ENCODE measurements at places on chromosomes 1 and 21. TPM values are rescaled to one million over a fixed set of nuclear protein-coding genes. Genes with fewer than 3 reads are reported as not detected.

Gene PLPPR5
- polyA plus RNA-seq = 0.09 TPM

- peak; percentile 58 for DNase-seq
Observed at GRCh38 chr1:185694081-185694480, 40.1 kb upstream of the HMCN1 start.

Gene COL6A1
- polyA plus RNA-seq = 85.7 TPM

DNA sequence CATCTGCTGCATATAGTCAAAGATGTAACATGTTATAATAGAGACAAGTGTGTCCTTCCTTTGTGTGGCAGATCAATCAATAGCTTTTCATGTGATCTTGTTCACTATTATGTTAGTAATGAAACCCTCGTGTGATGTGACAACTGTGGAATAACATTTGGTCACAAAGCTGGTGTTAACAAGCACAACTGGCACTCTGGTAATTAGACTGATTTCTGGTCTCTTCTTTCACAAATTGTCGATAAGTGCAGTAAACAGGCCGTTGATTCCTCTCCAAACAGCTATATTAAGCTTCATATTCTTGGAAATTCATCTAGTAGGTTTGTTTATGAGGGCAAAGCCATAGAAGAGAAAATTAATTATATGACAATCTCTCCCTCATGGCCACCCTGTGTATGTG lies 616.7 kb upstream of the PTBP2 start:
- no peak for DNase-seq

GRCh38 chr1:235818632-235819136 lies 48.0 kb downstream of the LYST start:
- DNase-seq = no peak

DNA sequence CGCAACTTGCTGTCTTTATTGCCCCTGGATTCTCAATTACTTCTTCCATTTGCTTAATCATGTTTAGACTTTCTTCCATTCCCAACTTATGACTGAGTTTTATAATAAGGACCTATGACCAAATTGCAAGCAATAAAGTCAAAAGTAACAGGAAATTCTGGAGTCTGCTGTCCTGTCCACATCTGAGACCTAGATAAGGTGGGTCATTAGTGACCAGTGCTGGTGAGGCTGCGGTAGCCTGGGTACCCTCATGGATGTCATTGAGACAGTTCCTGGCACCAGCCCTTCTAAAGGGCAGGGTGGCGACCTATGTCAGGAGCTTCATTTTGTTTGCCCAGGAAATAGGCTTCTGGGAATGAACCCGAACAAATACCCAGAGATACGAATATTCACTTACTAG lies 30.6 kb upstream of the SSBP3 start:
- DNase-seq = peak; percentile 44

DNA sequence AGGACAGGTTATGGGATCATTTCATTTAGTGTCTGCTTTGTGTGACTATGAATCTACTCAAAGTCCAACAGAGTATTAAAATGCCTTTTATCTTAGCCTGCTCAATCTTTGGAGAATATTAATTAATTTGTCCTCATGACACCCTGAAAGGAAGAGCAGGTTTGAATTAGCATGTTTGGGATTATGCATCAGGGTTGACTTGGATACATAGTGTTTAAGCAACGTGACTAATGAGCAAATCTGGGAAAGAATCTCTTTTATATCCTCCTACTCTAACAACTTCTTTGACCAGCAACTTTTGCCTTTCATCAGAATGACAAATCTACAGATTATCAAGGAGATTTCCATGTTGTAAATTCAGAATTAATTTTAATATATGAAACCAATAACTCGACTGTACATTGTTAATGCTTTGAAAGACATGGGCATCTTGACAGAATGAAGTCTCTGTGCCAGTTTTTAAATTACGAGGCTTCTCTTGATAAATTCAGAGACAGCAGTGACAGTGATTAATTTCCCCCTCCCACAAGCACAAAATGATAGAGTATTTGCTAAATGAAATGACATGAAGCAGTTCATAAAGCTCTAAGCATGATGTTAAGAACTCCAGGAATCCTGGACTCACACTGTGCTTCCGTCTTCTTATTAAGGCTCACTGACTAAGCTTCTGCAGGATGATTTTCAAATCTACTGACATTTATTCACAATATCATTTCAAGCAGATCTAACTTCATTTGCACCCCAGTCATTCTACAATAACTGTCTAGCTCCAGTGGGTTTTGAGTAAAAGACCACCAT lies 156.5 kb downstream of the PCNX2 start:
- no peak for DNase-seq

GRCh38 chr1:112083487-112083886 lies 94.0 kb upstream of the KCND3 start:
- DNase-seq = no peak

Gene OR14K1
- polyA plus RNA-seq = not detected

GRCh38 chr1:95699149-95699953 lies 465.3 kb downstream of the RWDD3 start:
- DNase-seq = no peak

Gene RGL1
- polyA plus RNA-seq = 4.2 TPM

Gene CASQ2
- 1.9 TPM for polyA plus RNA-seq

- peak; percentile 91 for DNase-seq
Observed at GRCh38 chr1:2199042-2199810, 4.7 kb upstream of the FAAP20 start.

Gene TFAP2E
- 1.4 TPM for polyA plus RNA-seq

- peak; percentile 74 for DNase-seq
Observed at GRCh38 chr21:40976198-40977109, 129.5 kb upstream of the DSCAM start.

- DNase-seq = no peak
Observed at GRCh38 chr1:55233145-55233777, 18.1 kb upstream of the USP24 start.

DNA sequence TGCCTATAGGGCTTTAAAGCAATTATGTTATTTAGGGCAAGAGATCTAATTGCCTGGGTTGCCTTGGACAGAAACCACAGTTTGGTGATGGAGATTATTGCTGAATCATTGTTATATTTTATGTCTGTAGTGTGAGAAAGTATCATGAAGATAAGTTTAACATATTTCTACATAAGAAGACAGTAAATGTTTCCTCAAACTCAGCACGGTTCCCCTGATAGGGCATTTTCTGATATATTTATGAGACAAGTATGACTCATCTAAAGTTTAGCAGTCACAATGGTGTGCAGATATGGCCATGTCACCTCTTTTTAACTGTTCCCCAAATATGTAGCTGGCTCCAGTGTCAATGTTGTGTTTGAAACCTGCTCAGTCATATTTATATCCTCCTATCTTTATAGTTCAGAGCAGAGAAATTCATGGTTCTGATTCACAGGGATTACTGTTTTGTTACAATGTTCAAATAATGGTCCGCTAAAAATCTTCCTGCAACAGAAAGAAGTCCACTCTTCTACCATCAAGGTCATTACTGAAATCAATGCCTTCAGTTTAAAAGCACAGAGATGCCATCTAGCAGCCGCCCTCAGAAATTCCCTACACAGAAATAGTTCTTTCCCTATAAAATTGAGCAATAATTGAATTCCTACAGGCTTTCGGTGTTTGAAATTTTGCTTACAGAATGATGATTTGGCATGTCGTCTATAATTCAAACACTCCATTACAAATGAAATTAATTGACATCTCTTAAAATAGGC lies 3.7 kb downstream of the OLFM3 start:
- DNase-seq = no peak

Gene LCE2A
- polyA plus RNA-seq = 6.8 TPM

Gene SLC9C2
- polyA plus RNA-seq = not detected

GRCh38 chr21:32316361-32317215 lies 17.9 kb downstream of the MRAP start:
- no peak for DNase-seq

- no peak for DNase-seq
Observed at GRCh38 chr21:18228060-18228739, 16.4 kb upstream of the CHODL start.

Gene PKN2
- 28.4 TPM for polyA plus RNA-seq

- DNase-seq = no peak
Observed at GRCh38 chr1:239061770-239062169, 324.6 kb upstream of the CHRM3 start.

- no peak for DNase-seq
Observed at GRCh38 chr1:19684677-19685076, 20.0 kb downstream of the HTR6 start.

Gene GSTM1
- 101 TPM for polyA plus RNA-seq

DNA sequence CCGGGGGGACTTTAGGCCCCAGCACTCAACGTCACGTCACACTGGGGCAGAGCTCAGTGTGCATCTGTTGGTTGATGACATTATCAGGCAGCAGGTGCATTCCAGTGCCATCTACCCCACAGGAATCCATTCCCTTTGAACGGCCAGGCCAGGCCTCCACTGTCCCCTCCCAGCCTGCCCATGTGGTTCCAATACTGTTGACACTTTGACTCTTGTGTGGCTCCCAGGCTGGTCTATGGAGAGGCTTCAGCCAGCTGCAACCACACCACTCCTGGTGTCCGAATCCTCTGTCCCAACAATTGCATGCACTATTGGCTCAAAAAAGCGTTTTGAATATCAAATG lies 92.0 kb upstream of the SIM2 start:
- DNase-seq = no peak

GRCh38 chr1:97938285-97938642 lies 17.4 kb upstream of the DPYD start:
- DNase-seq = no peak

DNA sequence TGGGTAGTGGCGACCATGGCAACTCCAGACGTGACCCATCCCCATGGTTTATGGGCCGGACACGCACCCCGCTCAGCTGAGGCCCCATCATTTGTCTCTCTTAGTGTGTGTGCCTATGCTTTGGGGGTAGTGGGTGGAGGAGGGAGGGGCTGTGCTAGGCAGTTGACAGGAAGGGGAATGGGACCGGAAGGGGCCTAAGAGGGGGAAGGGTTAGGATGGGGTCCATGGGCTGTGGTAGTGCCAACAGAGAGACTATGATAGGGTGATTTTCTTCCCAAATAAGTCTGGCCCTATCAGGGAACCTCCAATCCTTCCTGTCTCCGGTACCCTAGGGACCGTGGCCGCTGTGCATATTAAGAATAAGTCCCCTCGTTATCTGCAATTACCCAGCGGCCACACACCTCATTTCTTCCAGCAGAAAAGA lies 9.9 kb downstream of the DMAP1 start:
- no peak for DNase-seq

DNA sequence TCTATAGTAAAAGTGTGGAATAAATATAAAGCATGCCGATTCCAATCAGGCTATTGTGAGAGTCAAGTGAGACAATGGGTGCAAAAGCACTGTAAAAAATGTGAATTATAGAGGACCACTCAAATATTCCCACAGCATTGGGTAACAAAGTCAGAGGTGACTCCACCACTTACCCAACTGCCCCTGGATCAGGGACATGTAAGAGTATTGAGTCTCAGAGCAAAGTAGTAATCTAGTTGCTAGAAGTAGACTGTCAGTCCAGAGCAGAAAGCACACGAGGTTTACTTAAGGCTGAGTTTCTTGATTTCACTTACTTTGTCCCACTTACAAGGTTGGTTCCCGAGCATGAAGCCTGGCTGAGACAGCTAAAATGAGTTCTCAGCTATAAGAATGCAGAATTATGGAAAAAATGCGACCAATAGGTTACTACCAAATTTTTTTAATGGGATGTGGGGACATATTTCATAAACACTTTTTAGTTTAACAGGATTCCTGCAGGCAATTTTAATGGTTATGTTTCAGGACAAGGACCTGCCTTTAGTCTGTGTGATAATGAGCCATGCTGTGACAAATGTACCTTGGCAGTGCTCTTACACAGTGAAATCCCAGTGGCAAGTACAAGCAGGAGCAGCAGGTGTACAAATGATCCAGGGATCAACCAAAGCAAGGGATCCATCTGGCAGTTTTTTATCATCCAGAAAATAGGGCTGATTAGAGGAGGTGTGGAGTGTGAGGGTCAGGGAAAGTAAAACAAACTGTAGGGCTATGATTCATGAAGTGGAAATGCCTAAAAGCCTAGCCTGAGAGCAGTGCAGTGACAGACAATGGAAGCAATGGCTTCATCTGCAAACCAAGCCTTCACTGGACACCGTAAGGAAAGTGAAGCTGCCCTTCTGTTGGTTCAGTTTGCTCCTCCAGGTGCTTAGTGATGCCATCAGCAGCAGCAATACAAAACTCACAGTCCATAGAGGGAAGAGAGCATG lies 156.2 kb upstream of the SPAG17 start:
- no peak for DNase-seq

DNA sequence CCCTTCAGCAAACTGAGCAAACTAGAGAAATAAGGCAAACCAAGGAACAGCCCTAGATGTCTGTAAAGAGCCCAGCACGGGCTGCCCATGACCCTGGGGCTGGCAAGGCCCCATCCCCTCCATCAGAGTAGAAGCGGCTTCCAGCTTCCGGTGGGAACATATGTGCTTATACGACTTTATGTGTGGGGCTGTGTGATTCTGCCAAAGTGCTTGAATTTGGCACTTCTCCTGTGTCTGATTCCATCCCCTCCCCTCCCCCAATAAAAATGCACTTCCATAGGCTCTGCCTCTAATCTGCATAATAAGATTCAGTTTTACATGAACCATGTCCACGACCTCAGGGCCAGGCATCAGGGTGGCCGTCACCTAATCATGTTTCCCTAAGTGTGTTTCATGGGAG lies 236.6 kb downstream of the DSCAM start:
- DNase-seq = no peak

Gene MSH4
- 0.21 TPM for polyA plus RNA-seq

DNA sequence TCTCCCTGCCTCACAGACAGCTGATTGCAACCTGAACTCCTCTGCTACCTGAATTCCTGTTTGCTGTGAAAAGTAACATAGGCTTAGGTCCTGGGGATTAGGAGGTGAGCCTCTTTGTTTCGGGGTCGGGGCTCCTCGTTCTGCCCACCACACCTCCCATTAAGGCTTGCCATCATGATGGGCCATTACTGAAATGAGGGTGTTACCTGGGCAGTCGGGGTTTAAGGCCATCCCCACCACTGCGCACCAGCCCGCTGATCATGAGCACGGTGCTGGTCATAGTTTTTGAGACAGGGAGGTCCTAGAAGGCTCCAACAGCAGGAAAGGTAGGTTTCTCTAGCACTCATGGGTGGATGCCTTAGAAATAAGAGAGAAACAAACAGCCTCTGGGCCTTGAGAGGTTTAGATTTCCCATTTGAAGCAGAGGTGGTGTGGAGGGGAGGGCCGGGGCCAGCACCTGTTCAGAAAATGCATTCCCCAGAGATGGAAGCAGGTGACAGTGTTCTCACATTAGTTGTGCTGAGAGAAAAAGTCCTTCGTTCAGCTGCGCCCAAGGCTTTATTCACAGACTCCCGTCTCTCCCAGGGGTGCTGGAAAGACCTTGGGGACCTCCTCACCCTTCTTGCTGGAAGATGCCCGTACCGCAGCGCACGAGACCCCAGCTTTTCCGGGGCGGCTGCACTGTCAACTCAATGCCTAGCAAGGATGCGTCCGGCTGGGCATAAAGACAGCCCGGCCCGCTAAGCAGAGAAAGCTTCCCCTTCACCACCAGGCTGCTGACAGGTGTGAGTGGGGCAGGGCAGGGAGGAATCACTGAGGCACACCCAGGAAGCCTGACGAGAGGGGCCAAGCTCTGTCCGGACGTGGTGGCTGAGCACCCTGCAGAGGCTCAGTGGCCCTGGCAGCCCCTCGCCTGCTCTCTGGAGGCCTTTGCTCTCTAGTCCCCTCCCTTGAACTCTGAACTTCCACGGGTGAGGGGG lies 125.5 kb downstream of the PGBD5 start:
- no peak for DNase-seq

Gene SHE
- 4.2 TPM for polyA plus RNA-seq

Gene SLC1A7
- polyA plus RNA-seq = 0.32 TPM

All from small intestine (tissue), 16 donors.